CD4-positive, alpha-beta T cell treated with Interleukin-17A for 4 hours (primary cell): ENCODE measurements at places on chromosomes 6 and 20.

DNA sequence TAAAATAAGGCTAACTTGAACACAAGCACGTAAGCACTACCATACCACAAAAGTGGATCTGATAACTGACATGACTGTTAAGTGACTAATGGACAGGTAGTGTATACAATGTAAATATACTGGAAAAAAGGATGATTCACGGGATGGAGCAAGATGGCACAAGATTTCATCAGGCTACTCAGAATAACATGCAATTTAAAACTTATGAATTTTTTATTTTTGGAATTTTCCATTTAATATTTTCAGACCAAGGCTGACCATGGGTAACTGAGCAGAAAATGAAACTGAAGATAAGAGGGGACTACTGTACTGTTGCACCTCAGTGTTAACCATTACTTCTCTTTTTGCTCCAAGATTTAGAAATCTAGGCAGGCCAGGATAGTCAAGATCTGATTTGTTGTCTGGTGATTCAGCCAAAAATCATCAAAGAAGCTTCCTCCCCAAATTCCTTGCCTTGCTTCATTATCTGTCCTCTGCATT is 45.4 kb downstream of the TPBG start:
- no peak for DNase-seq

DNA sequence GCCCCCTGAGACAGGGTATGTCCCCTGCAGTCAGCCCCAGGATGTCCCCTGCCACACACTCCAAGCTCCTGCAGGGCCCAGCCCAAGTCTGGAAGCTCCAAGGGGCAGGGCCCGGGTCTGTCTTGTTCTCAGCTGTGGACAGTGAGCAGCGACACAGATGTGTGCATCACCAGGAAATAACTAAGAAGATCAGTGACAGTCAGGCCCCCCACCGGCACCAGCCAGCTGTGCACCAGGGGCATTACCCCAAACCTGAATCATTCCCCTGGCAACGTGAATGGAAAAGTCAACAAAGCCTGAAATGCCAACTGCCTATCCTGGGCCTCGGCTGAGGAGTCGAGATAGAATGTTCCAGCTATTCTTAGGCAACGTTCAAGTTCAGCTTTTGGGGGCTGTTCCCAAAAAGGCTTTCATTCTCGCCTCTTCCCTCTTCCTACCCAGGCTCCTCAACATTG is 105.0 kb downstream of the PREX1 start:
- no peak for DNase-seq

DNA sequence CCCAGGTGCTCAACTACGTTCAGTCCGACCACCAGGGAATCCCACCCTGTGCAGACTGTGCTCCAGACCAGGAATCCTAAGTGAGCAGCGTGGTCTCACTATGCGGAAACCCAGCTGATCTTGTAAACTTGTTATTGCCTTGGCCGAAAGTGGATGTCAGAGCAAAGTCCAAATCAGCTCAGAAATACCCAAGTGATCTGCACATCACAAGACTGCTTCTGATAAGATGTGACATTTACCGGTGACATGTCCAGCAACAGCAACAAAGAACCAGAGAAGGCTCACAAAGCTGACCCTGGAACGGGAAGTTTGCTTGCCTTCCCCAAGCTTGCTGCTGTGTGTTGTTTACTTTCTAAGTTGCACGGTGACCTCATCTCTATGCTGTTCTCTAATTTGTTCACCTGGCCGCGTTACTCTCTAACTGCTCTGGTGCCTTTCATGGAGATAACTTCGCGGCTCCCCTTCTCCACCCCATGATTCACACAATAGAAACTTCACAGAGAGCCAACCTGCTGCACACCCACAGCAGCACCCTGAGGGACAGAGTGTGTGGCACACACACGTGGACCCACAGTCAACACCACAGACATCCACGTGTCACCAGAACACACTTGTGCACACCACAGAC is 1.7 kb downstream of the BNIP5 start:
- DNase-seq = no peak

DNA sequence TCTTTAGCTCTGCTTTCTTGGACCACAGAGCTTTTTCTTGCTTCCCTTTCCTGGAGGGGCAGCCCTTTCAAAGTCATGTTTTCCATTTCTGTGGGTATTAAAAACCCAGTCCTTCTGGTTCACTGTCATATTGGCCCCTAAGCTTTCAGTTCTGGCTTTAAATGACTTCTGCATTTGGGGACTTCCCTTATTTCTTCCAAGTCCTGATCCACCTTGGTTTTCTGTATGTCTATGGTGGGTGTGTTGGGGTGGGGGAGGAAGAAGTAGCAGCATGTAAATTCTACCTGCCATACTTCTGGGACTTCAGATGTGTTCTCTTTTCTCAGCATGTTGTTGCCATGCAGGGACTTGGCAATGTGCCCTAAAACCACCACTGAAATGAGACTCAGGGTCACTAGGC is 77.1 kb upstream of the EMILIN3 start:
- no peak for DNase-seq

DNA sequence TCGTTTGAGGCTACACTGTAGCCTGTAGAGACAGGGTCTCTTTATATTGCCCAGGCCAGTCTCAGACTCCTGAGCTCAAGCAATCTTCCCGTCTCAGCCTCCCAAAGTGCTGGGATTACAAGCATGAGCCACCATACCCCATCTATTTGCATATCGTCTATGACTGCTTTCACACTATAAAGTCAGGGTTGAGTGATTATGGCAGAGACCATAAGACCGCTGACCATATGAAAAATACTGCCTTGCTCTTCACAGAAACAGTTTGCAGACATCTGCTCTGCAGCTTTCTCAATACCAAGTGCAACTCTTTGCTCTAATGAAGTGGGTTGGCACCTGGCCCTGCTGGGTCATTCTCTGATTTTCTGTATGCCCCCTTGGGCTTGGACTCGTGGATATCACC is 79.5 kb upstream of the PAK5 start:
- no peak for DNase-seq

DNA sequence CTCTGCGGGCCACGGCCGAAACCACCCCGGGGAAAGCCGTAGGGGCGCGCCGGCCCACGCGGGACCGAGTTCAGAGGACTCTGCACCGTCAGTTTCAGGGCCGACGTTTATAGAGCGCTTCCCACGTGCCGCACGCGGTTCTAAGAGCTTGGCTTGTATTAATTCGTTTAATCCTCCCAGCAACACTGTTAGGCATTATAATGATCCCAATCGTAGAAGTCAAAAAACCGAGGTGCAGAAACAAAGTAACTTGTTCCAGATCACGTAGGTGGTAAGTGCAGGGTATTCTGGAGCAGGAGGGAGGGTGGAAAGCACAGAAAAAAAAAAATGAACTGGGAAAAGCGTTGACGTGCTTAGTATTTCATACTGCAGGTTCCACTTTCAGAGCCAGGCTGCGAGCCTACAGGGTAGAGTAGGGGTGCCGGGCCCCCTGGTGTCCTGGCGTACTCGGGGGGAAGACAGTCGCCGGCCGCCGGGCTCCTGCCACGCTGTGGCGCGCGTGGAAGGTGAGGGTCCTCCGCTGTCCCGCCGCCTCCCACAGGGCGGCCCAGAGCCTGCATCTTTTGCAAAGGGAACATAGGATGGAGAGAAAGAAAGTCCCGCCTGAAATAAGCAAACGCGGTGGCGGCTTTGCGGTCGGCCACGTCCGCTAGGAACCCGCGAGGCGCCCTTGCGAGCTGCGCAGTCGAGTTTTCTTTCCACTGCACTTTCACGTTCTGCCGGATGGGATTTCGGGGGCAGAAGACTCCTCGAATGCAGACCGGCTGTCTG is 10.2 kb upstream of the FOXF2 start:
- no peak for DNase-seq

- DNase-seq = no peak
These were observed 198.6 kb upstream of the SHLD1 start for GRCh38 chr20:5551621-5552020.

GRCh38 chr6:23414051-23414445 is 712.0 kb upstream of the NRSN1 start:
- DNase-seq = no peak

DNA sequence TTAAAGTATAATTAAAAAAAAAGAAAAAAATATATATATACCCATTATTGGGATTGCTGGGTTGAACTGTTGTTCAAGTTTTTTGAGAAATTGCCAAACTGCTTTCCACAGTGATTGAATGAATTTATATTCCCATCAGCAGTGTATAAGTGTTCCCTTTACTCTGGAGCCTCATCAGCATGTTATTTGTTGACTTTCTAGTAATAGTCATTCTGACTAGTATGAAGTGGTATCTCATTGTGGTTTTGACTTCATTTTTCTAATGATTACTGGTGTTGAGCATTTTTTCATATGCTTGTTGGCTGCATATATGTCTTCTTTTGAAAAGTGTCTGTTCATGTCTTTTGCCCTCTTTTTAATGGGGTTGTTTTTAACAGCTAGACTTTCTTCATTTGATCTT is 1260.8 kb upstream of the GJE1 start:
- no peak for DNase-seq

GRCh38 chr20:30486103-30486478 is 771.4 kb upstream of the DEFB115 start:
- no peak for DNase-seq

DNA sequence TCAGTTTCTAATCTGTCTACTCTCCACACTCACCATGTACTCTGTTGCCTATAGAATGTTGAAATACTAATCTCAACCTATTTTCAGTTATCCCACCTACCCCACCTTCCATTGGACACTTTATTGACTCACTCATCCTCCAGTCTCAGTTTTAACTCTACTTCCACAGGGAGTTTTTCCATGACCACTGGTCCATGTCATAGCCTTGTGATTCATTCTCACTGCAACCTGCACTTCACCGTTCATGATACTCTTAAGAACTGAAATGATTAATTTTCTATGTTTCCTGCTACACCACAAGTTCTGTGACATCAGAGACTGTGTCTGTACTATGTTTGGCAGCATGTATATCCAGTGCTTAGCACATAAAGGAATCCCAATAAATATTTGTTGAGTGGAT is 122.8 kb upstream of the HSF2 start:
- no peak for DNase-seq

- no peak for DNase-seq
These were observed 21.1 kb upstream of the CCM2L start for GRCh38 chr20:31989030-31989645.

- DNase-seq = no peak
These were observed 207.8 kb downstream of the TAF4 start for GRCh38 chr20:61857884-61858283.

DNA sequence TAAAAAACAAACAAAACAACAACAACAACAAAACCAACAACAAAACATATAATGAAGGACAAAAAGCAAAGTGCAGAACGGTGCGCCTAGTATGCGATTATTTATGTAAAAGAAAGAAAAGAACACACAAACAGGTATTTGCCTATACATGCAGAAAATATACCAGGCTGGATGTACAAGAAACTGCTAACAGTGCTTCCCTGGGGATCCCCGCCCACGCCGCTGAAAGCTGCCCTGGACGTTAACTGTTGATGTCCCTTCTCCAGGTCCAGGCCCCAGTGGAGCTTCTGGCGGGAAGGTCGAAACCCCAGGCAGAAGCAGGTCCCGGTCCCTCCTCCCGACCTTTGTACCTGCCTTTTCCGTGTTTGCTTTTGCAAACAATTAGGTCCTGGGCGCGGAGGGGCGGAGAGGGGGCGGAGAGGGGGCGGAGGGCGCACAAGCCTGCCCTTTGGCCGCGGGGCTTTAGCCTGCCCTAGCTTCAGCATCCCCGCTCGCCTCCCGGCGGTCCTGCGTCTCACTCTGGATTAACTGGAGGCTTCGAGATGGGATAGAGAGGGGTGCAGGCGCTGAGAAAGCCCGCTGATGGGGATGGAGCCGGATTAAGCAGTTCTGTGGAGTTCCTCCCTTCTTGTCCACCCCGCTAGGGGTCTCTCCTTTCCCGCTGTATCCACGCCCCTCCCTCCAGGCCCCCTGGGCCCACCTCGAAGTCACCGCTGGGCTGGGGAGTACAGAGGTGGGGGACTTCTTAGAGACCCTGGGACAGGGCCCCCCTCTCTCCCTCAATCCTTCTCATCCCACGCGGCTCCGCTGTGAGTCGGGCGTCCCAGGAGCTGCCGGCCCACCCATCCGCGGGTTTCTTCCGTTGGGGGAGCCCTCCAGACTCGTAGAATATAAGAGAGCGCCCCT is 8.2 kb upstream of the AHCY start:
- no peak for DNase-seq
